ENCODE measurements at places on chromosomes 7 and 10. TPM values are rescaled to one million over a fixed set of nuclear protein-coding genes. Genes with fewer than 3 reads are reported as not detected.

The IQCE gene
- 26.2 TPM for total RNA-seq

The TAS2R41 gene
- not detected for total RNA-seq

The NUDT13 gene
- total RNA-seq = 2.4 TPM

The CFAP58 gene
- 0.21 TPM for total RNA-seq

The ADAM8 gene
- 0.64 TPM for total RNA-seq

The CYTH3 gene
- 75.0 TPM for total RNA-seq

The NPFFR1 gene
- not detected for total RNA-seq

The CWF19L1 gene
- total RNA-seq = 40.8 TPM
